ENCODE measurements at places on chromosomes 16 and 17.

- DNase-seq = no peak
Observed at GRCh38 chr16:28089992-28090365, 26.5 kb upstream of the GSG1L start.

GRCh38 chr16:57646388-57647039, 18.1 kb downstream of the ADGRG1 start:
- DNase-seq = no peak

- DNase-seq = no peak
Observed at GRCh38 chr17:17042851-17043460, 699 bp downstream of the MPRIP start.

DNA sequence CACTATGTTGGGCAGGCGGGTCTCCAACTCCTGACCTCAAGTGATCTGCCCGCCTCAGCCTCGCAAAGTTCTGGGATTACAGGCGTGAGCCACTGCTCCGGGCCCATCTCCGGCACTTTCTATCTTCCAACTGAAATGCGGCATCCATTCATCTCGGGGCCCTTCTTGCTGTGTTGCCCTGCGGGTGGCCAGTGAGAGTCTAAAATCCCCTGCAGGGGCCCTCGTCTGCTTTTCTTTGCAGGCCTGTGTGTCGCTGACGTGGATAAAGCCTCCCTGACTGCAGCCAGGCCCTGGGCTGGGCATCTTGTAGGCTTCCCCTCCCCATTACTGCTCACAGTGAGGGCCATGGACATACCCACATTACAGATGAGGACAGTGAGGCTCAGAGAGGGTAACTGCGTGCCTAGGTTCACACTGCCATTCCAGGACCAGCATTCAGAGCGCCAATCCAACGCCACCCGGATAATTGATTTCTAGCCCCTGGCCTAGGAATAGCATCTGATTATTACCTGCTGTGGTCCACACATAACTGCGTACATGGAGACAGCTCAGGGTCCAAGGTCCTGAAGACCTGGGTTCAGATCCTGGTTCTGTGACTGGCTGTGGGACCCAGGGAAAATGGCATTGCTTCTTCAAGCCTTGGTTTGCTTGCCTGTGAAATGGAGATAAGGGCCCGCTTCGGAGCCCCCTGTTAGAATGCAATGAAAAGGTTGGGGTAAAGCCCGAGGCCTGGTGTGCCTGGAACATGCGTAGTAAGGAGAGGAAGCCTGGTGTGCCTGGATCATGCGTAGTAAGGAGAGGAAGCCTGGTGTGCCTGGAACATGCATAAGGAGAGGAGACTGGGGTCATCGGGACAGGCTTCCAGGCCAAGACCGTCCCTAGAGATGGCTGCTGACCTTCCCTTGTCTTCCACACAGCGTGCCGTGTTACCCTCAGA, 25.0 kb downstream of the CRISPLD2 start:
- DNase-seq = no peak

GRCh38 chr17:38844261-38844757, 9.2 kb downstream of the RPL23 start:
- DNase-seq = no peak

DNA sequence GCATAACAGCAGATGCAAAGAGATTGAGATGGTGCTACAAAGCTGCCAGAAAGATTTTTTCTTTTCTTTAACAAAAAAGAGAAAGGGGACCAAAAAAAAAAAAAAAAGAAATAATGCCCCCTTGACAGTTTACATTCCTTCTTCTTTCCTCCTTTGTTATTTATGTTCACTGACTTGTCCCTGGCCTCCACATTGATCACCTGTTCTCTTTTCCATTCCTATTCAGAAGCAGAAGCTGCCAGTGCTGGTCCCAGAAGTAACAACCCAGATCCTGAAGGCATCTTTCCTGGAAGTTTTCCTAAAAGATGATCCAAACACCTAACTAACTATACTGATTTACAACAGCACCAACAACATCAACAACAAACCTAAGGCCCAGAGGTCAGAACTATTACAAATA, 728.1 kb downstream of the KCNJ2 start:
- no peak for DNase-seq

GRCh38 chr17:10772425-10773380, 31.2 kb downstream of the TMEM238L start:
- no peak for DNase-seq

DNA sequence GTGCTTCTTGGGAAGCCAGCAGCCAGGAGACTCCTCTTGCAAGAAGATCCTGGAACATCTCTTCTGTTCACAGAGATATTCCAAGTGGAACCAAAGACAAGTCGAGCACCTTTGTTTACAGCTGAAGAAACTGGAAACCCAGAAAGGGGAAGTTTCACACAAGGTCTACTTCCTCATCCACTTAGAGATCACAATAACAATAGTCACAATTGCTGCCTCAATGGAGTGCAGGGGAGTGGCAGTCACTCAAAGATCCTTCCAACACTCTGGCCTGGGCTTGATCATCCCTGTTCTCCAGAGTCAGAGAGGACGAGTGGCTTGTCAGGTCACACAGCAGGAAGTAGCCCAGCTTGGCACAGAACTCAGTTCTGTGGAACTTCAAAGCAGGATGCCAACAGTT, 46.9 kb upstream of the SIAH1 start:
- no peak for DNase-seq

All from NCI-H1930 (cell line).